ENCODE measurements at places on chromosomes 7 and 10.
A peak's percentile ranks its signal among the peaks of the same experiment; 100 is the strongest.

GRCh38 chr10:8049045-8049864 is 5.2 kb upstream of the GATA3 start:
- peak; percentile 82 for DNase-seq

- no peak for DNase-seq
These were observed 52.9 kb downstream of the STK32C start for GRCh38 chr10:132254841-132255240.

GRCh38 chr7:140342727-140343514 is 55.4 kb downstream of the SLC37A3 start:
- DNase-seq = peak; percentile 63

GRCh38 chr7:104584620-104585019 is 256.2 kb downstream of the LHFPL3 start:
- no peak for DNase-seq

- DNase-seq = peak; percentile 70
These were observed at the start of gene CHN2 for GRCh38 chr7:29194594-29195427. TSS of gene CHN2 (plus strand) at chr7:29194775.

DNA sequence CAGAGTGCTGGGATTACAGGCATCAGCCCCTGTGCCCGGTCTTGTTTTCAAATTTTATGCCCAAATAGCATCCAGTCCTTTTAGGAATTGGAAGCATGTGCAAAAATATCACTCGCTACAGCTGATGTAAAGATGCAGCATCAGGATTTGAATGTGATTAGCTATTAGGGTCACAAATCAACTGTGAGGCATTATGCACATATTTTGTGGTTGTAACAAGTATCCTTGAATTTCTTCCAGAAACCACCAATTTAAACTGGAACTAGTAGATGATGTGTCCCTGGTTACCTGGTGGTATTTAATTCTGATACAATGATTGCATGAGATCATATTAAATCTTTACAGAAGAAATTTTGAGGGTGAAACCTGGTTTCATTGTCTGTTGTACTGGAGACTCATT is 41.0 kb upstream of the ITGA8 start:
- DNase-seq = no peak

- no peak for DNase-seq
These were observed 70.2 kb downstream of the SLC39A12 start for GRCh38 chr10:18021725-18022480.

DNA sequence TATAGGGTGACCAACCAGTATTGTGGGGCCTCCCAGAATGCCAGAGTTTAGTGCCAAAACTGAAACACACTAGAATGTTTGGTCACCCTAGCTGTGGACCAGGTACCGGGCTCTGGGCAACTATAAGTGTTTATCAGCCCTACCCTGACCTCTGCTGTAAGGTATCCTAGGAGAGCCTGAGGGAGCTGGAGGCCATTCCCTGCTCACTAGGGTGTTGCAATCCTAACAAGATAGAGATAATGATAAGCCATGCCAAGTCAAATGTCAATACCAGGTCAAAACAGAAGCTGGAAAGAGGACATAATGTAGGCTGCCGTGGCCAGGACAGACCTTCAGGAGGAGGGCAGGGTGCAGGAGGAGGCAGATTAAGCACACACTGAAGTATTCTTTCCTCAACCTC is 151.8 kb downstream of the KCNMA1 start:
- no peak for DNase-seq

- DNase-seq = no peak
These were observed 133.5 kb downstream of the PAXIP1 start for GRCh38 chr7:154869436-154869835.

- DNase-seq = peak; percentile 62
These were observed 165.6 kb upstream of the KMT2E start for GRCh38 chr7:104848138-104848990.

DNA sequence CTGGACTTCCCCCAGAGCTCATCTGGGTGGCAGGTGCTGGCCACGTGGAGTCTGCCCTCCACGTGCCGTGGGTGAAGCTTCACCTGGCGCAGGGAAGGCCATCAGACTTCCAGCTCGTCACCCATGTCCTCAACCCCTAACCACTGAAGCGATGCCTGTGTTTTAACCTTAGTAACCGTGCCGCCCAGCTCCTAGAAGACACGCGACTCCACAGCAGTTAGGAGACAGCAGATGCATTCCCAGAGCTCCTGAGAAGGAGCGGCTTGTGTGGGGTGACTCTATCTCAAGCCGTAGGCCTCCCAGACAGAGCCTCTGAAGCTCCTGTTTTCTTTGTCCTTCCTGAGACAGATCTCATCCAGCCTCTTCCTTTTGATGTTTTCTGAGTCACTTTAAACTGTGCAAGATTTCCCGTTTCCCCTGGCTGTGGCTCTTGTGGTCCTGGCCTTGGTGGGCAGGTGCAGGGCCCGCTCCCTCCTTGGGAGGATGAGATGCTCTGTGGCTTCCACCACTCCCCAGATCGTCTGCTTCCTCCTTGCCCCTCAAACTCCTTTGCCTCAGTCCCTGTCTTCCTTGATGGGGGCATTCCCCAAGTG is 41.4 kb upstream of the AP5Z1 start:
- no peak for DNase-seq

GRCh38 chr7:155728116-155728515 is 83.7 kb downstream of the RBM33 start:
- no peak for DNase-seq

DNA sequence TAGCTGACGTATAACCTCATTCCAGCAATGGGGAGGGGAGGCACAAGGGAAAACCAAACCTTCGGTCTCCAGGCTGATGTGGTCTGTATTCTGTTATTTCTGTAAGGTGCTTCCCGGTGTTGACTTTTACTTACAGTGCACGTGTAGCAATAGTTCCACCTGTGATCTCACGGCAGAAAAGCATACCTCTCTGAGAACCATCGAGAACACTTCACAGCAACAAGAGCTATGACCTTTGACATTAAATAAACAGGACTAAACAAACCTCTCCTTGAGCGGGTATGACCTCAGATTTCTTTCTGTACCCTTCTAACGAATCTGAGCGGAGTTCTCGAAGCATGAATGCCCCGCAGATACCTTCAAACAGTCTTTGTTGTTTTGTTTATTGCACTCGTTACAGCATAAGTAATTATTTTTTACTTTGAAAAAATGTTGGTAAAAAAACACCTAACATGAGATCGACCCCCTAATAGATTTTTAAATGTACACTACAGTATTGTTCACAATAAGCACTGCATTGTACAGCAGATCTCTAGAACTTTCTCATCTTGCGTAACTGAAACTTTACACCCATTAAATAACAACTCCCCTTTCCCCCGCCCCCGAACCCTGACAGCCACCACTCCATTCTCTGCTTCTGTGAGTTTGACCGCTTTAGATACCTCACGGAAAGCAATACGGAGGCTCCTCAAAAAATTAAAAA is 282.3 kb downstream of the GATA3 start:
- no peak for DNase-seq

DNA sequence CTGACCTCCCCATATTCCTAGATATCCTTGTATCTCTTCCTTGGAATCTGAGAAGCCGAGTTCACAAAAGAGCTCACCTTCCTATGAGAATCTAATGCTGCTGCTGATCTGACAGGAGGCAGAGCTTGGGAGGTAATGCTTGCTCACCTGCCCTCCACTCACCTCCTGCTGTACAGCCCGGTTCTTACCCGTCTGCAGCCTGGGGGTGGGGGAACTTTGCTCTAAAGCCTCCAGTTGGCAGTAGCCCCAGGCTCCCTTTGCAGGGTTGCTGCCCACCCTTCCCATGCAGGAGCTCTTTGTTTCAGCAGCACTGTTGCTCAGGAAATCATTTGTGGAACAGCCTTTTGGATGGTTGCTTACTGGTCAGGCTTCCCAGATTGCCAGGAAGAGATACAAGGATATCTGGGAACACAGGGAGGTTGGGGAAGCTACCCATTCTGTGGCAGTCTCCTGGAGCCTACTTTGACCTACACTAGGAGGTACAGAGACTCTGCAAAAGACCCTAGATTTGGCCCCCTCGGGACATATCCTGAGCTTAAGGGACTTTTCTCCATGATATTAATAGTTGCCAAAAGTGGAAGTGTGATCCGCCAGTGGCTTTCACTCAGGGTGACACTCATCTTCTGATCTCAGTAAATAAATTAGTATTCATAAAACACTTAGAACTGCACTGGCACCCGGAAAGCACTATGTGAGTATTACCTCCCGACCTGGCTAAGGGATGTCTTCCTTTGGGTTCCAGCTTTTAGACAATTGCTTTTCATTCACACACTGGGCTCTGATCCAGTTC is 363.7 kb upstream of the PODXL start:
- DNase-seq = no peak

- no peak for DNase-seq
These were observed 171.5 kb downstream of the PRPF18 start for GRCh38 chr10:13758312-13758711.

- DNase-seq = no peak
These were observed 241.3 kb upstream of the KMT2E start for GRCh38 chr7:104772405-104773345.

DNA sequence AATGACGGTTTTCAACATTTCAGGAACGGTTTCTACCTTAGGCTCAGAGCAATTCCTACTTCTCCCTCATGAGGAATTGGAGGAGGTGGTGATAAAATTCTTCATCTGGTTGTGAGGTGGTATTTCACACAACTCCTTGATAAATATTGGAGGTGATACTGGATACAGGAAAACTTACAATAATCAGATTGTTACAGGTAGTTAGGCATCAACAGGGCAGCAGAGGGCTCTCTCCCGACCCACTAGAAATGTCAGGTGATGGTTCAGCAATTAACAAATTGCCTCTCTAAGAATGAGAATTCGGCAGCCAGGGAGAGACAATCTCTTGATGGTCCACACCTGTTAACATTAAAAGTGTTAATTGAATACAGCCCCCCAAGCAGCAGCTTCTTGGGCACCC is 22.6 kb downstream of the ZNF786 start:
- no peak for DNase-seq

DNA sequence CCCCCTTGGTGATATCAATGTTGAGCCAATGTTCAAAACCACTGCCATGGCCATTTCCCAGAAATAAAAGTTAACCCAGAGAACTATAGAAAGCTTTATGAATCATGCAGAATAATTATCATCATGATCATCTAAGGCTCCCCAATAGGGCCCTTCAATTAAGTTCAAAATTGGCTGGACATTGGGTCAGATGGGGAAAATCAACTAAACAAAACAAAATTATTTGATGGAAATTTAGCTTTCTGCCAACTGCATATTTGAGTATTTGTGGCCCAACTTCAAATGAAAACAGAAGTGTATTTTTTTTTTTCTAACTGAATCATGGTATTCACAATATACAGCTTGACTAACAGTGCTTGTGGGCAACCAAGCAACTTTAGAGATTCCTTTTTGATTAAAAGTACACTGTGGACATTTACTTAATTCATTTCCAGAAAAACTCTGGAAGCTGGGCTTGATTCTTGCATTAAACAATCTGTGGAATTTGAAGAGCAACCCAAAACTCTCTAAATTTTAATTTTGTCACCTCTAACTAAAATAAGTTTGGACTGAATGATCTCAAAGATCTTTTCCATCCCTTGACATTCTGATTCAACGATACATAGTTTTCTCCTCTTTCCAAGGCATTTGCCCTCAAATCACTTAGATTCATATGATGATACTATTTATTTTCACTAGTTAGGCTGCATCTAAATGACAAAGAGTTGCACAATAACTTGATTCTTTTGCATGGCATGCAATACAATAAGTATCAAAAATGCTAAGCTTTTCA is 203.2 kb downstream of the AHR start:
- no peak for DNase-seq

GRCh38 chr10:29646238-29646902 is 11.6 kb upstream of the SVIL start:
- no peak for DNase-seq

GRCh38 chr7:158026636-158027265 is 560.9 kb downstream of the PTPRN2 start:
- DNase-seq = no peak

GRCh38 chr10:104065748-104066147 is 19.9 kb downstream of the COL17A1 start:
- no peak for DNase-seq

- no peak for DNase-seq
These were observed 51.4 kb upstream of the SCIN start for GRCh38 chr7:12518920-12519681.

DNA sequence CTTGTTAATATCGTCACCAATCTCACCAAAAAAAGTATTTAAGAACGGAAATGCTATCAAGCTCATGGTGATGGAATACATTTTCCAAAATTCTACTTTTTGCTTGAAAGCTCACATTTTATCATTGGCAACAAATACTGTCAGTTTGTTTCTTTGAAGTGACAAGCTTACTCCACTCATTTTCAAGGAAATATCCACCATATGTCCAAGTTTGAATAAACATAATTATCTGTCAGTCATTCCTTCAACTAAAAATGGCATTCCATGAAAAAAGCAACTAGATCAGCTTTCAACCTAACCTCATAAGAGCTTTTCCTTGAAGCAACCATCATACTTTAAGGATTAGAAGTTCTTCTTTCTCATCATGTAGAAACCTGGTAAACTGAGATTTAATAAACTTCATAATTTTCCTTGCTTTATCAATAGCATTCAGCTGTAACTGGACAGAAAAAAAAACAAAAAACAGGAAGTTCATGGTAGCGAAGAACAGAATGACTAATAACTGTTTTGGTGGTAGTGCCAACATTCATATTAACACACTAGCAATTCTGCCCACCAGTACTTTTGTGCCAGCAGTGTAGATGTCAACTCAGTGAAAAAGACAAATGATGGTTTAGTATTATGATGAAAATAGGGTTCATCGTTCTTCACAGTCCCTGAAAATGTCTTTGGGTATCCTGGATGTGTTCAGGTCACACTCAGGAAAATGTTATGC is 764.9 kb downstream of the GRM8 start:
- DNase-seq = no peak

DNA sequence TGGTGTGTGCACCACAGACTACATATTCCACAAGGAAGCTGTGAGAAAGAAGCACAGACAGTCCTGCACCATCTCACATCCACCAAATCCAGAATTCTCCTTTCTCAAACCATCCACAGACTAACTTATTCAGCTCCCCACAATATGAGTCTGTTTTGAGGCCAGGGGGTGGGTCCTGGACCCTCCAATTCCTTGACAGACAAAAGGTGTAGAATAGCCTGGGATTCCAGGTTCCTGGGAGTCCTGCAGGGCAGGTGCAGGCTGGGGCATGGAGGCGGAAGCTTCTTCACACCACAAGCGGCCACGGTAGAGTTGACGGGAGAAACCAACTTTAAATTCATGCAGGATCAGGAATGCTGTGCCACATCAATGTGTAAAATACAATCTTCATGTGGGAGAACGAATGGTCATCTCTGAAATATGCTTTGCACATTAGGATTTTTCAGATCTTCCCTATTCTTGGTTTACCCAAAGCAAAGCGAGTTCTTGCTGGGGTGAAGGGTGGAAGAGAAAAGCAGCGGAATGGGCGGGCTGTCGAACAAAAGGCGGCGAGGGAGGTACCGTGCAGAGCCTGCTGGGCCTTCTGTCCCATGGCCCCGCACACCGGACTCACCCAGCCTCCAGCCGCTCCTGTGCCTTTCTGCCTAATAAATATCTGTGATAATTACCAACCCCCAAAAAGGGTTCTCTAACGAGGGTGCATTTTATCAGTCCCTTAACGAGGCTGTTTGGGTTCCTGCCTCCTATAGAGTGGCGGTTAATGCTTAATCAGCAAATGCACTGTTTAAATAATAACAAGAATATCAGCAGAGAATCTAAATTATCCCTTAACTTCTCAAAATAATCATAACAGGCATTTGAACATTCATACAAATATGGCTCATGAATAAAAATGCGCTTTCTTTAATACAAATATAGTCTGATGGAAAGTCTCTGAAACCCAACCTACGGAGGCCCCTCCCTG is 514.0 kb downstream of the DNAJB6 start:
- DNase-seq = no peak

Measured in T47D (cell line).